Hematopoietic multipotent progenitor cell treated with erythropoietin and hydrocortisone succinate and interleukin-3 and kit ligand, for 15 days (in vitro differentiated cells): ENCODE measurements at places on chromosomes 3 and 15.

DNA sequence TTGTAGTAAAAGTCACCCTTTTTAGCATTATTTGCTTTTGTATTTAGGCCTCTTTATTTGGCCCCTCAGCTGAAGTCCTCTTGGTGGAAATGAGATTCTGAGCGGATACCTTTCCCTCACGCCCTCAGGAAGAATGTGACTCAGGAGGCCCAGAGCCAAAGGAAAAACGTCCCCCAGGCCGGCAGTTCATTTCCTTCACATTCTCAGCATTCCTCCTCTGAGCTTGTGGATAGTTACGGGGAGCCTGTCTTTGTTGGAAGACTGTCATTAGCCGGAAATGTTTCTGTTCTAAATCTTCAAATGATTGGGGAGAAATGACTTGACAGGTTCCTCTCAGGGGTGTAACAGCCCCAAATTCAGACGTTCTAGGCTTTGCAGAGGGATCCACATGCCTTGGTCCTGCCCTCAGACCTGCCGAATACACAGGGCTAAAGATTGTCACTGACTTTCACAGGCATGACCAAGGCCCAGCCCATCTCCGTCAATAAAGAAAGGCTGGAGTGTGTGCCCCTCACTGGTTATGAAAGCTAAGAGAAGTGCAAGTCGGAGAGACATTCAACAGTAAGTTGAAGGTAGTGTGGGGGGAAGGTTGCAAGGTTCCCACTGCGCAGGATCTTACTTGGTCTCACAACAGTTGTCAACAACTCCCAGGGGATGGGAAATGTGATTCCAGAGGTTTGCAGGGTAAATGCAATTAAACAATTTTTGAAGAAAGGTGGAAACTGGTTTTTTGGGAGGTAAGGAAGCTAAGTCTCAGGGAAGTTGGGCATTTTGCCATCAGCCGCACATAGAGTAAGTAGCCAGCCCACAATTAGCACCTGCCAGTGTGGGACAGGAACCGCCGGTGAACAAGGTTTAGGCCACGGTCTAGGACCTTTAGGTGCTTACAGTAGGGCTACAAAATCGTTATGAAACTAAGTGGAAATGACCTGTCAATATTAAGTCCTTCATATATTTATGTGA lies 39.7 kb upstream of the MYZAP start:
- no peak for DNase-seq

DNA sequence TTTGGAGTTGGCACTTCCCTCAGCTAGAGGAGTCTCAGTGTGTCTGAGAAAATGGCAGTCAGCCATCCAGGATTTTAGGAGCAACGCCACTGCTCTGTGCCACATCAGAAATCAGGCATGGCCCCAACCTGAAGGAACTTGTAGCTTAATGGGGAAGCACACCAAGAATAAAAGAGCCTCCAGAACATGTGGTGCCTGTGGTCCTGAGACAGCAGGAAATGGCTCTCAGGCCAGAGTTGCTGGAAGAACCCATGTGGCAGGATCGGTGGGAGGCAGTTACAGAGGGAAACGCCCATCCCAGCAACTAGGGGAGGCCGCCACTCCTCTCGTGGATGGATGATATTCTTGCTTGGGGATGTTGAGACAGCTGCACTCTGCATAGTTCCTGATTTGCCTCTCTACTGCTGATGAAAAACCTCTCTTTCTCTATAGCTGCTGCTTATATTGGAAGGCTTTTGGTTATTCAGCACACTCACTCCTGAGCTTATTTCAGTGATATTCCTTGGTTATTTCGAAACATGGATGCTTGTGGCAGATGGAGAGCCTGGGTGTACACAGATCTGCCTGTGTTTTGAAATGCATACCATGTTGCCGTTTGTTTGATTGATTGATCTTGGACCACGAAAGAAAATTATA lies 52.4 kb downstream of the KLHL25 start:
- DNase-seq = no peak

- DNase-seq = peak; percentile 15
Measured at GRCh38 chr3:24149032-24149431, 203.9 kb downstream of the NR1D2 start.

DNA sequence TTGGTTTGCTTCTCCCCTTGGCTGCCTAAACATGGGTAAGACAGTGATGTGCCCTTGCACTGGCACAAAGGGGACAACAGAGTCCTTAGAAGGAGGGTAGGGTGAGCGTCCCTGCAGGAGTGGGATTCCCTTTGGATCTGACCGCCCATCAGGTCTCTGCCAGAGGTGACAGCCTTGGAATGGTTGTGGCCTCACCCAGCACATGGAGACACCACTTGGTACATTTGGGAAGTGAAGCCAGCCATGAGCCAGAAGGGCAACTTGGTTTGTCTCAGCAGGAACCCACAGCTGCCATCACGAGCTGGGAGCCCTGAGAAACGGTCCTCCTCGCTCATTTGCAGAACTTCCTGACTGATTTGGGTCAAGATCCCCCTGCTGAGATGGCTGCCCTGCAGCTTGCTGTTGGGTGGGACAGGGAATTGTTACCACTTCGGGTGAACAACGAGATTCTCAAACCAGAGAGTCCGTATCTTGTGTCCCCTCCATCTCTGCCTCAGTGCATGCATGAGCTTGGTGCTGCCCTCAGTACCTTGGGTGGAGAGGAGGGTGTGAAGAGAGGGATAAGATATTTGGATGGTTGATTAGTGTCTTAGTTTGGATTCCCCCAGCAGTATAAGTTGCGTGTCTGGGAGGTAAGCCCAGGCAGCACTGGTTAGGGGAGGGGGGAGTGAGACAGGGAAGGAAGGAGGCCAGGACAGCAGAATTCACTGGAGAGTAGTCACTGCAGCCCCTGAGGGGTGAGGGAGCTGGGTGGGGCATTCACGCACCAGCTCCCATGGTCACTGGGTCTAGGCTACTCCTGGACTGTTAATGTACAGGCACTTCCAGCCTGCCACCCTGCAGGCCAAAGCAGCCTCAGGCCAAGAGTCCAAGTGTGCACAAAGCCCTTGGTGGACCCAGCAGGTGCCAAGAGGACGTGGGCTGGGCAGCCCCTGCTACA lies 168.8 kb upstream of the TOPAZ1 start:
- no peak for DNase-seq

- peak; percentile 34 for DNase-seq
Measured at GRCh38 chr15:52780172-52780980, 9.8 kb downstream of the ONECUT1 start.

DNA sequence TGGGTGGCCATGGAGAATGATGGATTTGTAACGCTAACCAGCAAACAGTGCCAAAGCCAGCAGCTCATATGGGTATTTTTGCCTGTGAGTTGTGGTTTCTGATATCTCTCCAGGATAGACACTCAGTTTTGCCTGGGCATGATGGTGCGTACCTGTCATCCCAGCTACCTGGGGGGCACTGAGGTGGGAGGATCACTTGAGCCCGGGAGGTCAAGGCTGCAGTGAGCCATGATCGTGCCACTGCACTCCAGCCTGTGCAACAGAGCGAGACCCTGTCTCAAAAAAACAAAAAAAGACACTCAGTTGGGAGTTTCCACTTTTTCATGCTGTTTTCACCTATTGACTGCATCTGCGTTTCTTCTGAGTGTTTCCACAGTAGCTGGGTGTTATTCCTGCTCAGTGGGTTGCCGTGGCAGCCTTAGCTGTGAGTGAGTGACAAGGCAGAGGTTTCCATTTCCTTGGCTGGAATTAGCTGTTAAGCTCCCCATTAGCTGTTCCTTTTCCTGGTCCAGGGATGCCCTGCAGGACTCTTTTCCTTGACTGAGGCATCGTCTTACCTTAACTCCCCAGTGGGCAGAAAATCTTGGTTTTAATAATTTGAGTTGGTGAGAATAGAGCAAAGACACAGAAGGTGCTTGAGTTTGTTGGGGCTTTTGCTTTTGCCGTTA lies 14.2 kb upstream of the RPP14 start:
- DNase-seq = no peak

DNA sequence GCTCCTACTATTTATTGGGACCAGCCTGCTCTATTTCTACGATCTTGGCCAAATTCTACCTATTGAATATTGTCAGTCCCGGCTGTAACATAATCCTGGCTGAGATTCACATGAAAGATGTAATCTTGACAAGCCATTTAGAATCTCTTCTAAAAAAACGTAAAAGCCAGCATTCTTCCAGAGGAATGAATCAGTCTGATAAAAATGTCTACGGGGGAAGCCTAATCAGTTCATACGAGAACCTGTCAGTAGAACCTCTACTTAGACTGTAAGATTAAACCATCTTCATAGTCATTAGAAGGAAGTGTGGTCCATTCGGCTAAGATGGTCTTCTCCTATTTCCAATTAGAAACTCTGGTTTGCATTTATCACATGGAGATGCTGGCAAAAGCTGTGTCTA lies 147.2 kb upstream of the WNT5A start:
- DNase-seq = no peak

DNA sequence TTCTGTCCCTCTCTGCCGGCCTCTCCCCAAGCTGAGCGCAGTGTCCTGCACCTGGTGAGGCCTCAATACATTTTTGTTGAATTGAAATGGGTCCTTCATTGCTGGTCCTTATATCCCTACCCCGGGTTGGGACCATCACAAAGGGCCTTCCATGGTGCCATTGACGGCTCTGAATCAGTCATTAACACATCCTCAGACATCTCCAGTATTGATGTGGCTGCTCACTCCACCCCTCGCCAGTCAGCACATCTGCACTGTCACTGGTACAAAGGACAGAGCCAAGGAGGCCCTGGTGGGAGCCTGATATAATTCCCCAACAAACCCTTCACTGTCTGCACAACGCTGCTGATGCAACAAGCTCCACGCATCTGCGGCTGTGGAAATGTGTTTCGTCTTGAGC lies 191.6 kb upstream of the TOPAZ1 start:
- no peak for DNase-seq

DNA sequence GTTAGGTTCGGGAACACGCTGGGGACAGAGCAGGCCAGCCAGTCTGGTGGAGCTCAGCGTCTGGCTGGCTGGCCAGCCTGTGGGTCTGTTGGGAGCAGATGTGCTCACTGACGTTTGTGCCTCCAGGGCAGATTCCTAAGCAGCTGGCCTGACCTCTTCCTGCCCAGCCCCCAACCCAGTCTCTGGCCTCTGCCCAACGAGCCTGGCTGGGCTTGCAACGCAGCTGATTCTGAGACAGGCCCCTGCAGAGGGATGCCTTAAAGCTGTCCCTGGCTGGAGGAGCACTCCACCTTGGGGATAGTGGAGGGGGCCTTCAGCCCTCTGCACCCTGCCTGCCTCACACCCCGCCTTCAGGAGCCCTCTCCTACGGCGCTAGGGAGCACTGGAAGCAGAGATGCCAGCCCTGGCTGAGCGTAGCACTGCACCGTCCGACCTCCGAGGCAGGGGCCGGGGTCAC lies 46.0 kb downstream of the KLF13 start:
- no peak for DNase-seq

GRCh38 chr3:151366993-151367392 lies 17.6 kb downstream of the P2RY12 start:
- DNase-seq = no peak

DNA sequence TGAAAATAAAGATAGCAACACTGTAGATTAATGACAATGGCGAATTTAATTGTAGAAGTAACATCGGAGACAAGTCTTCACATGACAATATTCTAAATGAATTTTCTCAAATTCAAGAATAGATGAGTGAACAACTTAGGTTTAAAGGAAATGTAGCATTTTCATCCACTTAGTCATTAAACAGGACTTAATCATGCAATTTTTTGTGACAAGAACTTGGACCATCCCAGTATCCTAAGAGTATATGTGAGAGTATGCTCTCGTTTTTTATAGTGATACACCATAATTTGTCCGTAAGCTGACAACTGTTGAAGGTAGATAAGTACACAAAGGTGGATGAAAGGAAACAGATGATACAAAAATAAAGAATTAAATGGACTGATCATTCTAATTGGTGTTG lies 81.5 kb downstream of the DLG1 start:
- no peak for DNase-seq

DNA sequence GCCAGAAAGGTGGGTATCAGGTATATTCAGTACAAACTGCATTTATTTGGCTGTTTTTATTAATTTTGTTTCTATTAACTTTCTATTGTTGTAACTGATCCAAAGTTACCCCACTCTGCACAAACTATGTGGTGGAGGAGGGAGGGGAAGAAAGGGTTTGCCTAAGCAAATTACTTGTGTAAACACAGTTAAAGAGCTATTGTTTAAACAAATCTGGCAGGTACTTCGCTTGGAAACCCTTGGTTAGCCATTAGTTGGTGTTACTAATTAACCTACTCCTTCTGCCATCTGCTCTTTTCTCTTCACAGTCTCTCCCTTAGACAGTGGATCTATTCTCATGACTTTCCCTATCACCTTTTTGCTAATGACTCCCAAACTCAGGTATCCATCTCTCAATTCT lies 328.4 kb upstream of the NECTIN3 start:
- DNase-seq = no peak

DNA sequence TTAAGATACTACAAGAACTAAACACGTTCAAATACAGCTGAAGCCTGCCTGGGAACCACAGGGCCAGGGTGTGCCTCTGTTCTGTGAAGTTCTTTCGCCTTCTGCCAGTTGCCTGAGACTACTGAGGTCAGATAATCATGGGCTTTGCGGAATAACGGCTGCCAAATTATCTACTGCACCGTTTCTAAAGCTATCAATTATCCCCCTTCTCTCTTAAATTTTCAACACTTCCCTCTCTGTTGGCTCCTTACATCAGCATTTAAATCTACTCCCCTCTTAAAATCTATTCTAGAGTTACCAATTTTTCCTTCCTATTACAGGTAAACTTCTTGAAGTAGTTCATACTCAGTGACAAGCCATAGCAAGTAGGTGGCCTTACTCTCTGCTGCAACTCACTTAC lies 6.2 kb upstream of the NEO1 start:
- DNase-seq = no peak

DNA sequence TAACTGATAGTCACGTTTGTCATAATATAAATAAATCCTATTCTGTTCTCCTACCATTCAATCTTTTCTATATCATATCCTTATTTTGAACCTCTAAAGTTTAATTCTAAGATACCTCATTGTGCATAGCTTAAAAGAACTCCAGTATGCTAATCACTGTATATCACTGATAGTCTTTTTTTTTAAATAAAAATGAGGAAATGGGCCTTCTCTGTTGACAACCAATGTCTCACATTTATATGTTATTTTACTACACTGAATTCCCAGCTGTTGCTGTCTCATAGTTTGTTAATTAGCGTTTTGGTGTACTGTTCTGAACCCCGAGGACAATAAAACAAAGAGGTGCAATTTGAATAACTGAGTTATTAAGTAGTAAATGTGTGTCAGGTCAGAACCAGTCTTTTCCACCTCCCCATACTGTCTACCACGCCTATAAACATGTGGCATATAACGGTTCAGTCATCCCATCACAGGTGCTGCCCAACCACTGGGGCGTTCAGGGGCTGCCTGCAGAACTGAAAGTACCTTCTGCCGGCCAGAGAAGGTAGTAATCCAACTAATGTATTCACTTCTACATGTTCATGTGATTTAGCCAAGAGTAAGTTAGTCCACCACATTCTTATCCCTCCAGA lies 14.9 kb downstream of the CBLB start:
- DNase-seq = no peak

DNA sequence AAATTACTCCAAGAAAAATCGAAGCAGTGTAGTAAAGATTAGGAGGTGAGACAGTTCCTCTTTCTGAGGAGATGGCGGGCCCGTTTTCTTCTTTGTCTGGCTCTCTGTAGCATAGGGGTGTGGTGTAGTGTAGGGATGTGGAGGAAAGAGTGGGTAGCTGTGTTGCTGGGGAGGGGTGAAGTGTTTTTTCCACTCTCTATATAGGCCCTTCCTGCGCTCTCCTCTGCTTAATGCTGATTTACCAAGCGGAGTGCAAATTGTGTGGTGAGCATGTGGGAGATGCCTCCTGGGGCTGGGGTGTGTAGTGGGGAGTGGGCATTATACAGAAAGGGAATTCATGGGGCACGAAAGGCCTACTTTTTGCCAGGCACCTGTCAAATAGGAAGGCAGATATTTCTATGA lies 94.9 kb downstream of the ST6GAL1 start:
- no peak for DNase-seq
